Hypothalamus (tissue), 51 donors: ENCODE measurements at places on chromosomes 4 and X.

DNA sequence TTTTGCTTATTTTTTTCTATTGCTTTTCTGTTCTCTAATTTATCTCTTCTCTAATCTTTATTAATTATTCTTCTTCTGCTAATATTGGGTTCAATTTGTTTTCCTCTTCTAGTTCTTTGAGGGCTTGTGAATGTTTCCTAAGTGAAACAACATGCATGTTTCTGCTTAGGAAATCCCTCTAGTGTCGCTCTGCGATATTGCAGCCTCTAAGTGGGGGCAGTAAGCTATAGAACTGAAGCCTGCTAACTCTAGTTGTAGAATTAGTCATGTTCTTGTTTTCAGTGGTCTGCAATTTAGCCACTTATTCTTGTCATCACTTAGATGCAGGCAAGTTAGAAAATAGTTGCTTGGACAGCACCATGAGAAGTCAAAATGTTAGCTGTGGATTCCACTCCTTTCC is 222.6 kb downstream of the SPIN4 start:
- no peak for DNase-seq

- DNase-seq = no peak
These were observed 176.6 kb upstream of the GALNTL6 start for GRCh38 chr4:171636606-171637005.

DNA sequence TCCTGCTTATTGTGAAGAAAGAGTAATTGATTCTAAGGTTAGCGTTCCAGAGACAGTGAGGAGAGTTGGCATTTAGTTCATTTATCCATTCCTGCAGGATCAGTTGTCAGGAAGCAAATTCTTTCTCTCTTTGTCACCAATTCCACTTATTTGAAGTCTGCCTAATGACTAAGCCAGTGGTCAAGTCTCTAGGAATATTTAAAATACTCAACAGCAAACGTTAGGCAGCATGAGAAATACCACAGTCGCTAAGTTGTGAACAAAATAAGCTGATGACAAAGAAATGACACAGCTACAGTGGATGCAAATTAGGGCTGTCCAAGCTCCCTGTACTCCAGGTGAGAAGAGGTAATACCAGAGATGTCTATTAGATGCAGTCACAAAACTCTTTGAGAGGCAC is 6.6 kb upstream of the MAGEB17 start:
- no peak for DNase-seq

GRCh38 chrX:110116066-110116980 is 113.4 kb downstream of the TMEM164 start:
- no peak for DNase-seq

DNA sequence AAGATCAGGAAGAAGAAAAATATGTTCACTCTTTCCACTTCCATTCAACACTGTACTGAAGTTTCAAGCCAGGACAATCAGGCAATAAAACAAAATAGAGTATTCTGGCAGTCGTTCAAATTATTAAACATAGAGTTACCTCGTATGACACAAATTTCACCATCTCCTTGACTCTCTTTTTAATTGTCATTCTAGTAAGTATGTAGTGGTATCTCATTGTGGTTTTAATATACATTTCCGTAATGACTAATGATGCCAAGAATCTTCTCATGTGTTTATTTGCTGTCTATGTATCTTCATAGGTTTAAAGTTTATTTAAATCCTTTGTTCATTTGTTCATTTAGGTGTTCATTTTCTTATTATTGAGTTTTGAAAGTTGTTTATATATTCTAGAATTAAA is 352.2 kb downstream of the IDS start:
- no peak for DNase-seq

- DNase-seq = no peak
These were observed 3.8 kb upstream of the RADX start for GRCh38 chrX:106608016-106608415.

GRCh38 chr4:87116231-87116630 is 104.2 kb downstream of the KLHL8 start:
- DNase-seq = no peak

DNA sequence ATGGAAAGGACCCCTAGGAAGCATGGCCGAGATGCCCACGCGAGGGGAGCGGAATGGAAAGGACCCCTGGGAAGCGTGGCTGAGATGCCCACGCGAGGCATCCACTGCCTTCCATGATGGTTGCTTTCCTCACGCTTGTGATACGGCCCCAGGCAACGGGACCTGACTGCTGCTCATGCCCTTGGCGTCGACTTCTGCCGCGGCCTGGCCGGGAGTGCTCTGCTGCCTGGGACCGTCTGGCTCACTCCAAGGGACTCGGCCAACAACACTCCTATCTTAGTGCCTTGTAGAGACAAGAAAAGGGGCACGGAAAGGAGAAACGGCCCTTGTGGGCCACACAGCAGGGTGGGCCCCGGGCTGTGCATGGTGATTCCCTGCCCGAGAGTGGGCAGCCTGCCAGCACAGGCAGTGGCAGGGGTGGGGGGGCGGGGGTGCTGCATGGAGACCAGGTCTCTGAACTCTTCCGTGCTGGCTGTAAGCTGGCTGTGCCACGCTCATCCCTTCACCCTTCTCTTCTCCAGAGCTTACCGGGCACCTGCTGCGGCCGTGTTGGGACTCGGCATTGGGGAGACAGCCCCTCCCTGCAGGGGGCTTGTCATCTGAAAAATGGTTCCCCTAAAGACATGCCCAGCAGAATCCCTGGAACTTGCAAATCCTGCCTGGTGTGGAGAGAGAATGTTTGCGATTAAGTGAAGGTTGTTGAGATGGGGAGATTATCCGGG is 38.6 kb upstream of the HMX1 start:
- DNase-seq = no peak

DNA sequence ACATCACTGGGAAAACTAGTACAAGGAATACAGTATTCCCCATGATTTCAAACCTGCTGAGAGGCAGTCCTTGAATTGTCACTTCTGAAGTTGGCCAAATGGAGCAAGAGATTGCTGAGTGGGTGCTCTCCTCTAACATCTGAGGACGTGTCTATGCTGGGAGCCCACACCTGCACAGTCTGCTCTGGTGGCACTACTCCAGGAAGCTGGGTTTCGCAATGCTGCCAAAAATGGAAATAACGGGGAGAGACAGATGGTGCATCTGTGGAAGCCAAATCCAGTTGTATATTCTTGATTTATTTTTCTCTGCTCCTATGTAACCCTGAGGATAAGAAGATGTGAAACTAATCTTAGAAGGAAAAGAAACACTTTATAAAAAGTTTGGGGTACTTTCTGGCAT is 240.1 kb upstream of the CTSO start:
- no peak for DNase-seq

DNA sequence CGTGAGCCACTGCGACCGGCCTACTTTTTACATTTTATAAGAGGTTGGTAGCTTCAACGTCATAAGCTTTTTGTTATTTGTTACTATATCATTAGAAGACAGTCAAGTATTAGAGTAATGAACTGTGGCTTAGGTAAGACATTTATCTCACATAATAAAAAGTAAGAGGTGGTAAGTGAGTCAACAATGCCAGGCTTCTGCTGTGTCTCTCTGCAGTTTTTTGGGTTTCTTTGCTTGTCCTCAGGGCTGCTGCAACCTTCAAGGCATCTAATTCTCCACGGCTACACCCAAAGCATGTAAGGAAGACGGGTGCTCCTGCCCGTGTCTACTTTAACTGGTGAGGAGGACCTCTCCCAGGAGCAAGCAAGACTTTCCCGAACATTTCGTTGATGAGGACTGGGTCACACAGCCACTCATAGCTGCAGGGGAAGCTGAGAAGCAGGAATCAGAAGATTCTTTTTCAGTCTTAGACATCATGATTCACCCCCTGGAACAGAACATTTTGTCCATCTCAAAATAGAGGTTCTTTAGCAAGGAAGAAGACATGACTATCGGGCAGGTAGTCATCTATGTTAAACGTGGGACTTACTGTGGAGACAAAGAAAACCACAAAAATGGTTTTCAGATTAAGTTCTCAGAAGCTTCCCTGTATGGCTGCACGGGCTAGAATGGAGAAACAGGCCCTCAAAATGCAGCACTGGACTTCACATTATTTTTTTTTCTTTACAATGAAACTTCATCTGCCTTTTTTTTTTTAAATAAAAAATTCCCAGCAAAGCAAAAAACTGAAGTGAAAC is 13.0 kb upstream of the RHOH start:
- DNase-seq = no peak

DNA sequence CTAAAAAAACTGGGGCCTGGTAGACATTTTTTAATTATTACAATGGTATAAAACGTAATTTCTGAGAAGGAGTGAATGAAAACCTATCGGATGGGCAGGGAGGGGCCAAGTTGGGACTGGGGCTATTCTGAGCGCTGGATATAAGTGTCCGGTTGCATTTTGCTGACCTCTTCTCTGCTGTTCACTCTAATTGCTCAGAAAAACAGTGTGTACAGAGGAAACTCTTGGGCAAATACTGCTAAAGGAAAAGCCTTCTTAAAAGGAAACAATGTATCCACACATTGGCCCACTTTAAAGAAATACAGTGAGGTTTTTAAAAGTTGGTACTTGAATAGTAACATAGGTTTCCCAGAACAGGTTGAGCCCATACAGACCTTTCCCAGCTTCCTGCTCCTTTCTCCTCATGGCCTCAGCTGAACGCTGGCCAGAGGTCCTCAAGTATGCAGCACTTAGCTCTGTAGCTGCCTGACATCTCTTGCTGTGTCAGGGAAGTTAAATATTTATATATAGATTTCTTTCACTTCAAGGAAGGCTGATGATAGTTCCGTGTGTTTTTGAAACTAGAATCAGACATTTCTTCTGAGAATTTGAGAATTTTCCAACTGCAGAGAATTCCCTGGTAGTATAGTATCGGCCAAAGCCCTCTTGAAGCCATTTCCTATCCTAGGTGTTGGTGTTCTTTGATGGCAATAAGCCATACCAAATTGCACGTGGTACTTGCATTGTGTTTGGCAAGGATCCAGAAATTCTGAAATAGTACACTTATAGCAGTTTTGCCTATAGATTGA is 97.1 kb upstream of the SLC4A4 start:
- no peak for DNase-seq

GRCh38 chrX:139049465-139049864 is 337.9 kb upstream of the FGF13 start:
- no peak for DNase-seq
